ENCODE measurements at places on chromosomes 5 and 9. TPM values are rescaled to one million over a fixed set of nuclear protein-coding genes. Genes with fewer than 3 reads are reported as not detected.

DNA sequence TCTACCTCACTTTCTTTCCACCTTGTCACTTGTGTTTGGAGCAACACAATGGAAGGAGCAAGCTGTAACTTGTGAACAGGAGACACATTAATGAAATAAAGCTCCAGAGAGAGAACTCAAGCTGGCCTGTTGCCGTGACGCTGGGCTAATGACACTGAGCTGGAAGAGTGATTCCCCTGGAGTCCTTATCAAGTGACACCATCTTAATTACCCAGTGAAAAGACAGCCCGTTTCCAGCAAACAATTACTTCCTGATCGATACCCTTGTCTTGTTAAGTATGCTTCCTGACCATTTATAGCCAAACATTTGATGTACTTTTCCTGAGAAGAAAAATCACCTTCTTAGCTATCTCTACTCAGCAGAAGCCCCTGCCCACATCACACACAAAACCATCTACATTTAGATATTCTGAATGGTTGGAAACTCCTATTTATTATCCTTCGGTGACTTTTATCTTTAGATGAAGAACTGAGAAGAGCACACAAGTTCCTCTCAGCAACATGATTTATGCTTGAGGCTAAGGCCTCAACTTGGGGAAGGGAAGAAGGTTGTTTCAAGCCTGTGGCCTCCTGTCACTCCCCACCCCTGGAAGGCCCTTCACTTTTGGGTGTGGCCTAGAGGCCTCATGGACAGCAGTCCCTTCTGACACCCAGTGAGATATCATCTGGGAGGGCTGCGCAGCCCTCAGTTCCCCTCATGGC lies 34.1 kb downstream of the CRHBP start:
- no peaks in the 10 kb centered on the region for H3K36me3 ChIP-seq
- H3K4me1 ChIP-seq = peaks cover 5% of the 10 kb centered on the region
- H3K27me3 ChIP-seq = peaks cover 9% of the 10 kb centered on the region
- H3K4me3 ChIP-seq = no peak overlapping the region
- H3K27ac ChIP-seq = no peak overlapping the region

DNA sequence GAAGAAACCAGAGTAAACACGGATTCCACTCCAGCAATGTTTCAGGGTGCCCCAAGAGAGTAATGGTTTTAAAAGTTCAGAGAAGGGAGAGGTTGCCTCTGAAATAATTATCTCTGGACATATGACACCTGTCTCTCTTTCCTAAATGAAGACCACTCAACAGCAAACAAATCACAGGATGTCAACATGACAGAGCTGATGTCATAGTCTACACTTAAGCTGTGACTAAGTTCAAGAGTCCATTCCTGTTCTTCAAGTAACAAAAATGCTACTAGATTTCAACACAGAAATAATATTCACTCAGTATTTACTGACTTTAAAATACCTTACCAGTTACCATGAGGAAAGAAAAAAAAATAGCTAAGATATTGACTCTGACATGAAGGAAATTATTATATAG lies 44.7 kb upstream of the SLC30A5 start:
- DNase-seq = no peak
- H3K27ac ChIP-seq = no peak overlapping the region
- H3K4me3 ChIP-seq = no peak overlapping the region
- no peaks in the 10 kb centered on the region for H3K36me3 ChIP-seq
- H3K4me1 ChIP-seq = peaks cover 6% of the 10 kb centered on the region

Gene PLEKHG4B
- 0.18 TPM for total RNA-seq

Gene SPAG8
- 0.90 TPM for total RNA-seq

Gene C1QTNF3
- 0.51 TPM for total RNA-seq

DNA sequence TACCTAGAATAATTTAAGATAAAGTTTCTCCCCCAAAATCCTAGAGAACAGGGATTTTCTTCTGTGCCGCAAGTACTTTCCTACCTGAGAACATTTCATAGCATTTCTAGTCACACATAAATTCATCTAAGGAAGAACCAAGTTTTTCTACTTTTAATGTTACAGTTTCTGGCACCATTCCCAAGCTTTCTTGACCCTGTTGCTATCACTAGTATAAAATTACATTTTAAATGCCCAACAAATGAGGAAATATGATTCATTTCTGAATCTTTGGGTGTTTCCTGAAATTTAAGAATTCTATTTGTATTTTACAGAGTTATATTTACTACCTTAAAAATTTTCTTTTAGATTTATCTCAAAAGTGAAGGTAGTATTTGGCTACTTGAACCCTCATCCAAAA lies 137.8 kb downstream of the LPAR1 start:
- peak overlapping the region; percentile 77 for H3K27ac ChIP-seq
- peaks cover 80% of the 10 kb centered on the region for H3K4me1 ChIP-seq
- peak overlapping the region; percentile 64 for H3K4me3 ChIP-seq
- peaks cover 66% of the 10 kb centered on the region for H3K36me3 ChIP-seq
- H3K27me3 ChIP-seq = peaks cover 2% of the 10 kb centered on the region

Gene IL11RA
- total RNA-seq = 23.3 TPM

DNA sequence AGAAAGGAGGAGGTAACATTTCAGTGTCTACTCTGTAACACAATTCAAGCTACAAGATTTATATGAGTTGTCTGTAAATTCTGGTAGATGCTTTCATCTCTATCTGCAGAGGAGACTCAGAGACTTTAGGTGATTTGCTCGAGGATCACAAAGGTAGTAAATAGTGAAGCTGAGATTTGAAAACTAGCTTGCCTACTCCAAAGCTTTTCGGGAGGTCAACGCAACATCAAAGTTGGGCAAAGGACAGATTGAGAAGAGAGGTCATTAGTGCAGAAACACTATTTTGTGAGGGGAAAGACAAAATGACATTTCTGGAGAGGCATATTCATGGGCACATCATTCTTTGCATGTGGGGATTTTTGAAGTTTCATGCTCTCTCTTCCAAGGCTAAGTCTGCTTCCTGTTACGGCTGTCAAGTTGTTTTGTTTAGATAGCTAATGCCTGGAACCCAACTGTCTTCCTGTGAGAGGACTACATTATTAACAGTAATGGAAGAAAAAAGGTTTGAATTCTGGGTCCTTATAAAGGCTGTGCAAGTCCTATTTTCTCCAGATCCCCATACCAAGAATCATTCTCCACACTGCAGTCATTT lies 413.5 kb upstream of the ZNF462 start:
- no peaks in the 10 kb centered on the region for H3K4me1 ChIP-seq
- H3K36me3 ChIP-seq = no peaks in the 10 kb centered on the region
- DNase-seq = no peak
- H3K4me3 ChIP-seq = no peak overlapping the region

- DNase-seq = peak; percentile 18
- H3K4me3 ChIP-seq = no peak overlapping the region
- no peaks in the 10 kb centered on the region for H3K27me3 ChIP-seq
- H3K27ac ChIP-seq = no peak overlapping the region
- no peaks in the 10 kb centered on the region for H3K4me1 ChIP-seq
These were observed 65.8 kb downstream of the MTX3 start for GRCh38 chr5:79924936-79925893.

DNA sequence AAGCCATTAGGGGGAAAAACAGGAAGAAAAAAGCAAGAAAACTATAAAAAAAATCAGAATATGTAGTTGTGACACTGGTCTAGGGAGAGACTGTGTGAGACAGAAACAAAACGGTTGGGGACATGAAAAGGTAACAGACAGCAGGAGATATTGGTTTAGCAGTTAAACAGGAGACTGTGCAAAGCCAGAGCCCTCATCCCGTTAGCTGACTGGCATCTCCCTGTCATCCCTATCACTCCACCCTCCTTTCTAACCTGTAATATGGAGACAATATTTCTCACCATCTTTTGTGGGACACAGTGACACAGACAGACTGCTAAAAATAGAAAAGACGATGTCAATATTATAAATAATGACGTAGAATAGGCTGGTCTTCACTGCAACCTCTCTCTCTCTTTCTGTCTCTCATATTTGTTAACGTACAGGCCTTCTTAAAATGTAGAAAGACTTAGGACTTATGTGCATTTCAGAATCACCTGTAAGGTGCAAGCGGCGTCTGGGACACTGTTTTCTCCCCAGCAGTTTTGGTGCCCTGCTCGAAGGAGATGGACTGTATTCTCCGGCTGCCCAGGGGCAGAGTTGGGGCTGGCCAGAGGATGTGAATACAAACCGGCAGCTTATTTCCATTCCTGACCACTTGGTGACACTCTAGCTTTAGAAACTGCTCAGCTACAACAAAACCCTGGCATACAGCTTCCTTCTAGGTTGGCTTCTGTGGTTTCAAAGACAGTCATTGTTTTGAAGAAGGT lies 190.6 kb downstream of the MAT2B start:
- no peaks in the 10 kb centered on the region for H3K27me3 ChIP-seq
- no peak overlapping the region for H3K27ac ChIP-seq
- peak; percentile 78 for DNase-seq
- no peaks in the 10 kb centered on the region for H3K36me3 ChIP-seq
- peak overlapping the region; percentile 18 for H3K4me3 ChIP-seq

Gene IFNB1
- total RNA-seq = not detected

- H3K36me3 ChIP-seq = no peaks in the 10 kb centered on the region
- no peak overlapping the region for H3K4me3 ChIP-seq
- peaks cover 50% of the 10 kb centered on the region for H3K27me3 ChIP-seq
- DNase-seq = no peak
- H3K27ac ChIP-seq = no peak overlapping the region
These were observed 21.1 kb downstream of the FAT2 start for GRCh38 chr5:151570058-151570457.

DNA sequence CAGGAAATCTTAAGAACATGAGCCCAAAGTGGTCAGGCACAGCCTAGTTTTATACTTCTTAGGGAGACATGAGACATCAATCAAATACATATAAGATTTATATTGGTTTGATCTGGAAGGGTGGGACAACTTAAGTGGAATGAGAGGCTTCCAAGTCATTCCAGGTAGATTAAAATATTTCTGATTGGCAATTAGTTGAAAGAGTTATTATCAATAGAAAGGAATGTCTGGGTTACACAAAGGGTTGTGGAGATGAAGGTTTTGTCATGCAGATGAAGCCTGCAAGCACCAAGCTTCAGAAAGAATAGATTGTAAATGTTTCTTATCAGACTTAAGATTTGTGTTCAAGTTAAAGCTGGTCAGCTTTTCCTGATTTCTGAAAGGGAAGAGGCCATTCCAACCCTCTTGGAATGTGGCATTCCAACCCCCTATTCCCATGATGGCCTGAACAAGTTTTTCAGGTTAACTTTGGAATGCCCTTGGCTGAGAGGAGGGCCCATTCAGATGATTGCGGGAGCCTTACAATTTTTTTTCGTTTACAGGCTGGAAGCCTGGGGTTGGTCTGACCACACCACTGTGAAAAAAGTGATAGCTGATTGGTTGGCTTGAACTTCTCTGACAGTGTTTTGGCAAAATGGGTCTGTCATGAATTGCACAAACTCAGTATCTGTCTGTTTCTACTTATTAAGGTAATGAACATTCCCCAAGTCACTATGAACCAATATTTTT lies 245.6 kb upstream of the RAI14 start:
- DNase-seq = peak; percentile 49
- H3K36me3 ChIP-seq = no peaks in the 10 kb centered on the region
- H3K4me3 ChIP-seq = no peak overlapping the region
- H3K27me3 ChIP-seq = no peaks in the 10 kb centered on the region

Gene ZNF354C
- total RNA-seq = 4.8 TPM

Gene C5
- total RNA-seq = 1.5 TPM

Gene ROR2
- 0.11 TPM for total RNA-seq

DNA sequence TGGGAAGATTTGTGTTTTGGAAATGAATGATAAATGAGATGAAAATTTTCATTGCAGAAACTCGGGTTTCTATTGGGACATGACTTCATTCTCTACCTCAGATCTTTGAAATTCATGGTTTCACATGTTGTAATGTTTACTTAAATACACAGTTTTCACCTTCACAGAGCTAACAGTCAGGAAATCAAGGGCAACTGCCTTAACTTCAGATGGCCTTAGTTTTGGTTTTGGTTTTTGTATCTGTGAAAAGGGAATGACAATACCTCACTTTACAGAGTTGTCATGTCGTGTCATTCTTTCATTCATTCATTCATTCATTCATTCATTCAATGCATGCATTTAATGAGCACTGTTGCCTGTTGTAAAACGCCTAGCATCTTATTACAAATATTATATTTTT lies 41.9 kb downstream of the NIM1K start:
- H3K27me3 ChIP-seq = peaks cover 12% of the 10 kb centered on the region
- H3K4me1 ChIP-seq = no peaks in the 10 kb centered on the region
- no peak for DNase-seq
- H3K4me3 ChIP-seq = no peak overlapping the region
- H3K36me3 ChIP-seq = no peaks in the 10 kb centered on the region

- no peaks in the 10 kb centered on the region for H3K36me3 ChIP-seq
- H3K4me1 ChIP-seq = peaks cover 6% of the 10 kb centered on the region
- no peak overlapping the region for H3K4me3 ChIP-seq
- no peaks in the 10 kb centered on the region for H3K27me3 ChIP-seq
These were observed 6.0 kb upstream of the PLAC8L1 start for GRCh38 chr5:146111409-146111808.

Gene C5orf63
- total RNA-seq = 2.4 TPM

DNA sequence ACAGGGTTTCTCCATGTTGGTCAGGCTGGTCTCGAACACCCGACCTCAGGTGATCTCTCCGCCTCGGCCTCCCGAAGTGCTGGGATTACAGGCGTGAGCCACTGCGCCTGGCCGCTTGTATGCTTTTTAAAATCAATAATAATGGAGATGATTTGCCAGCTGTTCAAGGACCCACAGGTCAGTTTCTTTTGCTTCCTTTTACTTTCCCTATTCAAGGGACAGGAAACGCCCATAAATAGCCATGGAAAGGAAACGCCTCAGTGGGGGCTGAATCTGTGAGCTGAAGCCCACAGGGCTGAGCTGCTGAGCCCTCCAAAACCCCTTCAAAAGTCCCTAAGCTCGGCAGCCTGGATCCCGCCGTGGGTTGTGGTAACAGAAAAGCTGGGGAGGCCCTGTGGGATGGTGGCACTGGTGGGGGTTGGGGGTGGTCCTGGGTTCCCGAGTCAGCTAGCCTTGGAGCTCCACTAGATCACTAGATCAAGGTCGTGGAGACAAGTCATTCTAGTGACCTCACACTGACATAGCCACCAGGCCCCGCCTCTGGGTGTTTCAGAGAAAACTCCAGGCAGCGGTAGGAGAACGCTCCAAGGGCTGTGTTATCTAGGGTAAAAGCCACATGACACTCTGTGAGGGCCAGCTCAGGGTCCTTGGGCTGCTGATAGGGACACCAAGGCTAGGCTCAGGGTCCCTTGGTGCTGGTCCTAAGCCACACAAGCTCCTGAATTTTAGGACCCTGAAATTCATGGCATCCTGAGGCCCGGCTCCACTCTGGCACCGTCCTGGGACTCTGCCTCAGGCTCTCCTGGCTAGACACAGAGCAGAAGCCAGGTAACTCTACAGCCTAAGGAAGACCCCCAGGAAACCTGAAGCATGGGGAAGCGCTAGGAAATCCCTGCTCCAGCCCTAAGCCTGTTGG lies 18.0 kb upstream of the DUSP1 start:
- H3K4me3 ChIP-seq = no peak overlapping the region
- DNase-seq = no peak
- peaks cover 32% of the 10 kb centered on the region for H3K4me1 ChIP-seq

- DNase-seq = no peak
- no peak overlapping the region for H3K4me3 ChIP-seq
- no peak overlapping the region for H3K27ac ChIP-seq
- no peaks in the 10 kb centered on the region for H3K27me3 ChIP-seq
These were observed 27.3 kb downstream of the MAPKAP1 start for GRCh38 chr9:125679597-125680189.

- no peaks in the 10 kb centered on the region for H3K4me1 ChIP-seq
- no peak overlapping the region for H3K4me3 ChIP-seq
- no peaks in the 10 kb centered on the region for H3K36me3 ChIP-seq
- no peak overlapping the region for H3K27ac ChIP-seq
- peaks cover 22% of the 10 kb centered on the region for H3K27me3 ChIP-seq
These were observed 34.6 kb upstream of the PTCH1 start for GRCh38 chr9:95551406-95551805.

Measured in HFFc6 (cell line).